Astrocyte of the cerebellum (primary cell): ENCODE measurements at places on chromosomes 7 and 10.

GRCh38 chr7:154519229-154519628 lies 467.0 kb downstream of the DPP6 start:
- DNase-seq = no peak

DNA sequence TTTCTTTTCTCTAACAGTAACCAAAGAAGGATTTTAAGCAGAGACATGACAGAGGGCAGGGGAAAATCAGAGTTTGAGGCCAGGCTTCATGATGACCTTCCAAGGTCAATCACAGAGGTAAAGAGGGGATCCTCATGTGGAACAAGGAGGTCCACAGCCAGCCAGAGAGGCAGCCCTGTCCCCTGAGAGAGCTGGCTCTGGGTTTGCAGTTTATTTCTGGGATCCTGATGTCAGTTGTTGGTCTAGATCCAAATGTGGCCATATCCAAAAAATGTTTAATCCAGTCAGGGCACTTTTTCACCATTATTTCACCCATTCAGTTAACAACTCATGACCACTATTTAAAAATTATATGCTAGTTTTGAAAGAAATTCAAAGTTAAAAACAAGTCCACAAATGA lies 45.6 kb downstream of the GPR141 start:
- DNase-seq = no peak

DNA sequence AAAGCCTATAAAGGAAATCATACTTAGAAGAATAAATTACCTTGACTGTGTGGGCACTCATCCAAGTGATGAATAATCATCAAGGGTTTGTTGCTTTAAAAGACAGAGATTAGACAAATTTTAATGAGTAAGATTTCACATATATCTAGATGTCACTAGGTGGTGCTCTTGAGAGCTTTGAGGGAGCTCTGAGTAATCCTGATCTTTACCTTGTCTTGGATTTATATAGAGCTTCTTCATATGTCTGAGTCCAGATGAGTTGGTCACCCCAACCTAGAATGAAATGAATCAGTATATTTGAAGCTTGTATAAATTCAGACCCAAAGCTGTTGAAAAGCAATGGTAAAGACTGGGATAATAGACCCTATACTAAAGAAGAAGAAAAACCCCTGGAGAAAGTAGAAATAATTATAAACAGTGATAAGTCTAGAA lies 3.7 kb downstream of the AGR2 start:
- peak; percentile 53 for DNase-seq

GRCh38 chr7:69703099-69703498 lies 104.8 kb downstream of the AUTS2 start:
- no peak for DNase-seq

DNA sequence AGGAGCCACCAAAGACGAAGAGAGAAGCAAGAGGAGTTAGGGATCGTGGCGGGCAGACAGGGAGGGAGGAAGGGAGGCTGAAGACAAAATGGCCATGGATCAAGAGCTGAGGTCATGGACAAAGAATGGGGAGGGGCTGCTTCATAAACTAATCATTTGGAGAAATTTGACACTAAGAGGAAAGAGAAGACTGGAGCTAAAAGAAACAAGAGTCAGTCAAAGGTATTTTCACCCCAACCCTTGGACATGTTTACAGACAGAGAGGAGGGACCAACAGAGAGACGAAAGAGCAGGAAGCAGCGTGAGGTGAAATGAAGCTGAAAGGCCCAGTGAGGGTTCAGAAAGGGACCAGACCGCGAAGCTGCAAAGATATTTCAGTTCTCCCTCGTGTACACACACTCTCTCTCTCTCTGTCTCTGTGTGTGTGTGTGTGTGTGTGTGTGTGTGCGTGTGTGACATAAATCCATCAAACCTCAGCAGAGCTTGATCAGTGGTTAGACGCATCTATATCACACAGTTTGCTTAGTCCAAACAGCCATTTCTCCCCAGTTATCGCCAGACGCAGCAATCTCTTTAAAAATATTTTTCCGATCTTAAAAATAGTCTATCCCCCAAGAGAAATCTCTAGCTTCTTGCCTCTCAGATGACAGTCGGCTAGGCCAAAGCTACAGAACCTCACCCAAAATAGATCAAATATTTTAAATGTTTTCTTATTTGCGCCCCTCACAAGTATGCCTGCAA lies 12.5 kb upstream of the CALD1 start:
- no peak for DNase-seq

- peak; percentile 93 for DNase-seq
Measured at GRCh38 chr10:112949875-112950507, at the start of gene TCF7L2. TSS of gene TCF7L2 (plus strand) at chr10:112950247. CDS start at chr10:112950757, 510 bp downstream.

DNA sequence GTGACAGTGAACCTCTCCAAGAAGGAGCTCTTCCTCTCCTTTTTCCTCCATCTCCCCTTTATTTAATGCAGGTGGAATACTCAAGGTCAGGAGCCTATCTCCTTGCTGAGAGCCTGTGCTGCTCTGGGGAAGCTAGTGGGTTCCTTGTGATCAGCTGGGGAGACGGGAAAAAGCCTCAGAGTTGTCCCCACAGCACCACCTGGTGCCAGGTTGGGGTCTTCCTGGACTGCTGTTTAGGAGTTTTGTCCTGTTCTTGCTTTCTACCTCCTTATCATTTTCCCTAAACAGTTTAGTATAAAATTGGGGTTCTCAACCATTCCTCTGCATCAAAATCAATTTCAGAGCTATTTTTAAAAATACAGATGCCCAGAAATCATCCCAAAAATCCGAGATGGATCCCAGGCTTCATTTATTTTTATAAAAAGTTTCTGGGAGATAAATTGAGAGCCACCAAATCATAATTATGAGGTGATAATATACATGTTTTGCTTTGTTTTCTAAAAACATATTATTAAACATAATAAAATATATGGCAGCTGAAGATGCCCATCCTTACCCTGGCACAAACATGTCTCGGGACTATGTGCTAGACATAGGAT lies 44.3 kb downstream of the MACC1 start:
- DNase-seq = peak; percentile 47

- no peak for DNase-seq
Measured at GRCh38 chr10:102396730-102397151, 1.2 kb downstream of the NFKB2 start.

DNA sequence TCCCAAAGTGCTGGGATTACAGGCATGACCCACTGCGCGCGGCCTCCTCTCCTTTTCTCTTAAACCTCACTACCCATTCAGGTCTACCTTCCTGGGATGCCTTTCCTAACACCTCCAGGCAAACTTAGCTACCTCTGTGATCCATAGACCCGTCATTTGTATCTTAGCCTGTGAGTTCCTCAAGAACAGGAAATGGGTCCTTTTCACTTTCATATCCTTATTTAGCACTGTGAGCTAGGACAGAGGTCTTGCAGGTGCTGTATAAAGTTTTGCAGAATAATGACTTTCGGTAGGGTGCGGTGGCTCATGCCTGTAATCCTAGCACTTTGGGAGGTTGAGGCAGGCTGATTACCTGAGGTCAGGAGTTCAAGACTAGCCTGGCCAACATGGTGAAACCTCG lies 215.7 kb downstream of the RELN start:
- no peak for DNase-seq

GRCh38 chr10:5492929-5493576 lies 6.3 kb downstream of the CALML5 start:
- no peak for DNase-seq

GRCh38 chr10:132213917-132214316 lies 27.2 kb downstream of the DPYSL4 start:
- DNase-seq = no peak

GRCh38 chr10:803041-803741 lies 113.7 kb upstream of the DIP2C start:
- DNase-seq = no peak

DNA sequence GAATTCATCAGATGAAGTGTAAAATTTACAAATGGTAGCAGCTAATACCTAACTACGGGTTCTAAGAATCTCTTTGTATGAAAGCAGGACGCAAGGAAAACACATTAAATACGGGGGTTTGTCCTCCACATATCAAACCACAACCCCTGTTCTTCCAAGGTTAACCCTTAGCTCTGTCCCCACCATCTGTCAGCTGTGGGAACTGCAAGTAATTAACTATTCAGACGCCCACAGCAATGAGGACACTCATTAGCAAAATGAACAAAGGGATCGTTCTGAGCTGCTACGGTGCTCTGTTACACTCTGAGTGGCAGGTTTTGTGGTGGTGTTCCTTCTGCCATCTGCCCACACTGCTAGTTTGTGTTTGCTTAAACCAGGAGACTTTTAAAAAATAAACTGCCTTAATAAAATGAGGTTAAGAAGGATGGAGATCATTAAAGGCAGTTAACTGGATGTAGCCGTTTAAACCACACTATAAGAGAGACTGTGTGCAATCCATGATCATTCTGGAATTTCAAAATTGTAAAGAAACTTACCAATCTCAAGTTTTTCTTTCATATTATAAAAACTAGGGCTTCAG lies 51.4 kb downstream of the C10orf67 start:
- DNase-seq = peak; percentile 4
